ENCODE measurements at places on chromosomes 1 and 21.

DNA sequence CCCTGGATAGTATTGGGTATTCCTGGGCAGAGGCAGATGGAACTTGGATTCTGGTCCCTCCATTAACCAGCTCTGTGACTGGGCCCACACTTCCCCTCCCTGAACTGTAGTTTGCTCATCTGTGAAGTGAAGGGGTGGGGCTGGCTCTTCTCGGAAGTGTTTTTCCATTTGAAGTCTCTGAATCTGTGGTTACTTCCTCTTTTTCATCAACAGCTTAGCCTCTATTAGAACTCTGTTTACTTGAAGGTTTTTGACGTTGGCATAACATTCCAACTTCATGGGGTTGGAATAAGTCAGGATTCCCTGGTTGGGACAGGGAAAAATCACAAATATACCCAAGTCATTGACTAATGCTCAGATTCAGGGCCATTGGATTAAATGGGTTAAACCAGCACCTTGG lies 3.6 kb downstream of the KIAA0040 start:
- no peak for DNase-seq

- no peak for DNase-seq
Observed at GRCh38 chr1:237281481-237281880, 239.5 kb downstream of the RYR2 start.

- no peak for DNase-seq
Observed at GRCh38 chr1:45612941-45613579, 10.8 kb downstream of the CCDC17 start.

DNA sequence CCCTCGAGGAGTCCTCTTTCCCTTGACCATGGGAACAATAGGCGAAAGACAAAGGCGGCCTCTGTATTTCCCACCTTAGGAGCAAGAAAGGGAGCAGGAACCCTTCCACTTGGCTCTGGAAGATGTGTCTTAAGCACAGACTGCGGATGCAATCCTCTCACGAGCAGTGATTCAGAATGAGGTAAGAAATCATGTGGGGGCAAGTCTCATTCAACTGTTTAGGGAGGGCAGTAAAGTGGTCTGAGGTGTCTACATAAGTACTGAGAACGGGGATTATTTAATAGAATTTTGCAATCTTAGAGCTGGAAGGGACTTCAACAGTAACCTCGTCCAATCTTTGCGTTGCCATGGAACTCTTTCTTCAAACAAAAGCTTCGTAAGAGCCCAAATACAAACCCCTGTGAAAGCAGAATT lies 1.6 kb upstream of the DYRK3 start:
- DNase-seq: peak; percentile 77

- no peak for DNase-seq
Observed at GRCh38 chr1:209628618-209629299, 23.5 kb downstream of the LAMB3 start.

DNA sequence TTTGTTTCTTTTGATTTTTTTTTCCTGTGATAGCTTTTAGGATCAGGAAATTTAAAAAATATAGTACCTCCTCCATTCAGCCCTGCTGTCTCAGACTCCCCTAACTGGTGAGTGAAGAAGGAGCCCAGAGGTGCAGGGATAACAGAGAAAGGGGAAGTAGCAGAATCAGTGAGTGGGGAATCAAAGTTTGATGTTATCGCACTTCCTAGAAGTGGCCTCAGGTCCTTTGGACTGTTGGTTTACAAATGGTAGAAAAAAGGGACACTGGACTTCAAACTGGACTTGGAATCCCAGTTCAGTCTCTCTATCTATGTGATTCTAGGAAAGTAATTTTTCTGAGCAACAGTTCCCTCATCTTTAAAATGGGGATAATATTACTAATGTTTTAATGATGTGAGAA lies 99.5 kb downstream of the FGGY start:
- DNase-seq: no peak

GRCh38 chr1:181181792-181182585 lies 93.5 kb downstream of the IER5 start:
- DNase-seq: no peak

DNA sequence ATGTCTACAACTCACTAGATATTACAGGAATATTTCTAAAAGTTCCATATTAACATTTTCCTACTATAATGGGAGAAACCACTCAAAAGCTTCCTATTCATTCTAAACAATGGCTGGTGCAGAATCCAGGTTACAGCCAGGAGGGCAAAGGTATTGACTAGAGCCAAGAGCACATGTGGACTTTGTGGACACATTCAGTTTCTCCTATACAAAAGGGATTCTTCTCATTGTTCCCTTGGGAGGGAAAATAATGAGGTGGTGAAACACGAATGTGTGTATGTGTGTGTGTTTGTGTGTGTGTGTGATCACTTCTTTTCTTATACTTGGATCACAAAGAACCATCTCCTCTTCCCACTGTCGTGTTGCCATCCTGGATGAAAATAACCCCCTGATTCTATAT lies 1000.0 kb downstream of the ADGRL2 start:
- DNase-seq: no peak

GRCh38 chr21:34987501-34988072 lies 61.5 kb downstream of the RUNX1 start:
- no peak for DNase-seq

DNA sequence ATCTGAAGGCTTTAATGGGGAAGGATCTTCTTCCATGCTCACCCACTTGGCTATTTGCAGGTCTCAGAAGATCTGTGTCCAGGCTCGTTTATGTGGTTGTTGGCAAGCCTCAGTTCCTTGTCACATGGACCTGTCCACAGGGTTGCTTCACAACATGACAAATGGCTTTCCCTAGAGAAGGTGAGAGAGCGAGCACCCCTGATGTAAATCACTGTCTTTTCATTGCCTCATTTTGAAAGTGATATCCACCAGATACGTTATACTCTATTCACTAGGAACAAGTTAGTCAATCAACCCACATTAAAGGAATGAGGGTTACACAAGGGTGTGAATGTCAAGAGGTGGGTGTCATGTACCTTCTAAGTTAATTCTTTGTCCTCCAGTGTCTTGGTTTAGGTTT lies 433.3 kb downstream of the RPS6KC1 start:
- DNase-seq: no peak

- DNase-seq: no peak
Observed at GRCh38 chr21:38234395-38235142, 22.2 kb upstream of the KCNJ15 start.

DNA sequence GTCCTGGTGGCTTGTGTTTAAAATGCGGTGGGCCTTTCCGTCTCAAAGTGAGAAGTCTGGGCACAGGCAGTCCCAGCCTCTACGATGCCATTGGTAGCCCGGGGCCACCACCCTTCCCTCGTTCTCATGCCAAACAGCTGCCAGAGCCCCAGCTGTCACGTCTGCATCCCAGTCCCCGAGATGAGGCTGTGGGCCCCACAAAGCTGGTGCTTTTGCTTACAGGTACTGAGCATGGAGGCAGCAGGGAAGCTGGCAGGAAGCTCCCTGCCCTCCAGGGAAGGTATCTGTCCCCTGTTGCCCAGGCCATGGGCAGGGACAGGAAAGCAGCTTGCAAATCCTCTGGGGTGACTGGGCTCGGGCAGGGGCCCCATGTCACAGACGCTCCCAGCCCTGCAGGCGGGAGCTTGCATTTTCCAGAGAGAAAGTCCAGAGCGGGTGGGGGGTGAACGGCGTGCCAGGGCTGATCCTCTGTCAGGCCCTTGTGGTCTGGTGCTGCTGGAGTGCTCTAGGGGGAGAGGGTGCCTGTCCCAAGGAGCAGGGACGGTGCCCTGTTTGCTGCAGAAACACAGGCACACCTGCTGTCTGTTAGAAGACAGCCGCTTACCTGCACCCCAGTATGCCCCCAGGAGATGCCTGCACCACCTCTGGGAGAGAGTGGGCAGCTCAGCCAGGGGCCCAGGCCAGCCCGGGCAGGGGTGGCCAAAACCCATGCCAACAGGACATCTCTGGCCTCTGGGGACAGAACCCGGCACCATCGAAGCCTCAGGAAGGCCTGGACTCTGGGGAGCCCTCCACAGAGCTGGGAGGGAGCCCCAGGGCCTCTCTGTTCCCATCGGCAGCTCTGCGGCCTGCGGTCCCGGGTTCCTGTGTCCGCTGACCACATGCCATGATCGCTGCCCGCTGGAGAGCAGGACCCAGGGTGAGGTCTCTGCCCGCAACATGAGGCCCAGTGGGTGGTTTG lies 45.9 kb downstream of the SLX9 start:
- DNase-seq: no peak

DNA sequence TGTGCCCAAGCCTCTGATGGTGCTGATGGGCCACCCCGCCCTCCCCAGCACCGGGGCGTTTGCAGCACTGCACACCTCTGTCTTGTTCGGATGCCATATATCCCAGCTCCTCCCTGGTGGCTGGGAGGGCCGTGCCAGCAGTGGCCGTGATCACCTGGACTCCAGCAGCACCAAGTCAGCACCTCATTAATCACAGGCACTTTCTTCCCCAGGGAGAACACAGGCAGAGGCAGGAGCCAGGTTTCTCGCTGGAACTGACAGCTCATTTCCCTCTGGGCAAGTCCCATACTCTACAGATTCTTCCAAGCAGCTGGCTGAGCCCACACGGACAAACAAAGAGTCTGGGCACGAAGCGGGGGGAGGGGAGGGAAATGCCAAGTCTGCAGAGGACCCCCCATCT lies 141.7 kb upstream of the EDN2 start:
- DNase-seq: peak; percentile 65

DNA sequence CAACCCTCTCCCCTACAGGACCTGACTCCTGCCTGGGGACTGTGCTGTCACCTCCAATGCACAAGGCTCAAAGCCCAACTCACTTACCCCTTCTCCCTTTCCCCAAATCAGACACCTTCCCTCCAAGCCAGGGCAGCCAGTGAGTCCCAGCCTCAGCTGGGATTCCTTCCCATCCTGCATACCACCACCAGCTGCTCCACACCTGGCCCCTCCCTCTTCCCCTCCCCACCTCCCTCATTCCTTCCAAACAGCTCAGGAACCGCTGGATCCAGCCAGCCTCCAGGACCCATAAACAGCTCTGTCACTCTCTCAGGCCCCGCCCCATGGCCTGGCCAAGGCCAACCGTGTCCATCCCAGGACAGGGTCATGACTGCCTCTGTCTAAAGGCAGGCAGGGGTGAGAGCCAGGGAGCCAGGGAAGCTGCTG lies 41.4 kb downstream of the ACOT7 start:
- no peak for DNase-seq

DNA sequence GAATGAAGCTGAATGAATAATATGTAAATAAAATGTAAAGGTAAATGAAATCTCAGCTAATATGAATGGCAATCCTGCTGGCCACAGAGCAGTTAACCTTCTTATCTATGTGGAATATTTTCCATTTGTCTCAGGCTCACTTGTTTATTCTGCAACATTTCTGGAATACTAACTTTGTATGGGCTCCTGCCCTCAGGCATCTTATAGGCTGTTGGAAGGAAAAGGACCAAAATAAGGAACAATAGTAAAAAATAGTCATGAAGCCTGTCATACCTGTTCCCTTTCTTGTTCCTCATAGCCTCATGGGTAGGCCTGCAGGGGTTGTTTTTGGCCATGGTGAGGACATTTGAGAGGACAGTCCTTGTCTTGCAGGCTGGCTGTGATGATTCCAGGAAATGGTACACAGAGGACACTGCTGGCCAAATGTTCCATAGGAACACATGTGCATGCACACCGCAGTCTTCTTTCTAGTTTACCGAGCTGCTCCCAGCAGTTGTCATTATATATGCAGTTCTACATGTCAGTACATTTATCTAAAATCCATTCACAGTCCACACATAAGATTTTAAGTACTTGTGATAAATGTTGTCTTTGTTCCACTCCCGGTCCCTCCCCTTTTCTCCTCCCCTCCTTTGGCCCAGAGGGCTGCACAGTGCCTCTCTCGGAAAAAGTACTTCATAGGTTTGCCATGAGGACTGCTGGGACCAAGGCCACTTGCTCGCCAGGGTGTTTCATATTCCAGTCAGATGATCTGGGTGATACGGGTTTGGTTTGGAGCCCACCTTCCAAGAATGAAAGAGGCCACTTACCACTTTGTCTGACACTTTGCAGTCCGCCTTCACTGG lies 15.2 kb upstream of the KCNQ4 start:
- DNase-seq: no peak

- no peak for DNase-seq
Observed at GRCh38 chr1:2082064-2082463, 31.9 kb downstream of the PRKCZ start.

GRCh38 chr1:229124116-229124515 lies 146.8 kb upstream of the RAB4A start:
- no peak for DNase-seq

GRCh38 chr21:43301409-43302061 lies 125.4 kb downstream of the SIK1 start:
- DNase-seq: no peak

GRCh38 chr1:66954208-66954607 lies 29.4 kb downstream of the MIER1 start:
- no peak for DNase-seq

DNA sequence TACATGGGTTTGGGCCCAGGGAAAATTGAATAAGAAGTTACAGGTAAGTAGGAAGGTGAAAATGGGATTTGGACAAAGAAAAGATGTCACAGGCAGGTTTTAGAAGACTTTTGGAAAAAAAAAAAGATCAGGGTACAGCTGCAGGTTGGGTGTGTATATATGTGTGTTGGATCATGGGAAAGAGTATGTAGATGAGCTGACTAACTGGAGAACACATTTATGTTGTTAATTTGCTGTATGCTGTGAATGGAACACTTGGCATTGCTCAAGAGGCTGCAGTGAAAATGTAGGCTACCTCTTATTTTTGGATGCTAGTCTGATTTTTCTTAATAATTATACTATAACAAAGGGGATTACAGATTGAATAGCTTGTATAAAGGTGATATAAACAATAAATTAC lies 577.7 kb upstream of the USP24 start:
- DNase-seq: no peak

DNA sequence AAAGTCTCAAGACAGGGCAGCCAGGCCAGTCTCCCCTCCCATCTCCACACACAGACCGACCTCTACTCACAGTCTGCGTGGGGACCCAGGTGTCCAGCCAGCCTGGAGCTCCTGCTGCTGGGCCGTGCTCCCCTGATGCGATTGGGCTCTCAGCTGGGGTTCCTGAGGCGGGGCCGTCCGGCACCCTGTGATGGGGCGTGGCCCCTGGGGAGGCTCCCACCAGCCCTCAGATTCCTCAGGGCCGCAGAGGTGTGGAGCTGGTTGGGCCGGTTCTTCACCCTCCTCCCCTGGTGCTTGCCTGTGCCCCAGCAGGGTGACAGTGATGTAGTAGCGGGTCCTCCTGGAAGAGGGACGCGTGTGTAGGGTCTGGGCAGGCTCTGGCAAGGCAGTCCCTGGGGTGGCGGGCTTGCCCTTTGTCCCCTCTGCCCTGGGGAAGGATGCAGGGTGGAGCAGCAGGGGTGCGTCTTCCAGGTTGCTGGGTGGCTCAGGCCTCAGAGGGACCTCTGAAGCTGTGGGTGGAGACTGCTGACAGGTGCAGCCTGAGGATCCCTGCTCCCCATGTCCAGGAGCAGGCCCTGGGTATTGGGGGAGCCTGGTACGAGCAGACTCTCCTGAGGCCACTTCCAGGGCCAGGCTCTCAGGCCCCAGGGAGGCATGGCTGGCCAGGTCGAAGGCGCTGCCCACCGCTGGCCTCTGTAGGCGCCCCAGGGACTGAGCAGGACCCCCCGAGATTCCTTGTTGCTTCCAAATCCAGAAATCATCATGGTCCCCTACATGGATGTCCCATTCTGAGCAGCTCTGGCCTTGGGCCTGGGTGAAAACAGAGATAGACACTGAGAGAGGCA lies at the start of gene CRYBG2:
CRYBG2 (minus strand) TSS at position 155 of the 845 bp plus-strand sequence. CDS start 7,473 bp downstream, outside the sequence.
- DNase-seq: no peak

- no peak for DNase-seq
Observed at GRCh38 chr1:185367218-185367617, 50.2 kb upstream of the IVNS1ABP start.

- DNase-seq: no peak
Observed at GRCh38 chr1:205429762-205430695, 8.2 kb upstream of the LEMD1 start.
